Heart right ventricle (tissue), 16 donors: ENCODE measurements at places on chromosomes 2 and 18. TPM values are rescaled to one million over a fixed set of nuclear protein-coding genes. Genes with fewer than 3 reads are reported as not detected.

ONECUT2 gene
- not detected for total RNA-seq

DGKD gene
- 31.4 TPM for total RNA-seq

RTTN gene
- 8.9 TPM for total RNA-seq

ARMC9 gene
- total RNA-seq: 3.4 TPM

ACTG2 gene
- total RNA-seq: 0.52 TPM

ALK gene
- total RNA-seq: 0.24 TPM

CCDC74A gene
- total RNA-seq: 0.65 TPM

SIX2 gene
- total RNA-seq: 0.17 TPM

TMEM237 gene
- total RNA-seq: 23.4 TPM

CDH2 gene
- total RNA-seq: 544 TPM

HK2 gene
- total RNA-seq: 13.8 TPM

PIEZO2 gene
- total RNA-seq: 0.11 TPM

ABCG8 gene
- not detected for total RNA-seq
